ENCODE measurements at places on chromosomes 12 and 14. TPM values are rescaled to one million over a fixed set of nuclear protein-coding genes. Genes with fewer than 3 reads are reported as not detected.

CLEC4D gene
- not detected for total RNA-seq

PZP gene
- total RNA-seq, result not detected

CGRRF1 gene
- total RNA-seq, result 13.7 TPM

AQP6 gene
- total RNA-seq, result not detected

RND1 gene
- total RNA-seq, result not detected

KLRB1 gene
- not detected for total RNA-seq

NUBPL gene
- total RNA-seq, result 9.3 TPM

DNA sequence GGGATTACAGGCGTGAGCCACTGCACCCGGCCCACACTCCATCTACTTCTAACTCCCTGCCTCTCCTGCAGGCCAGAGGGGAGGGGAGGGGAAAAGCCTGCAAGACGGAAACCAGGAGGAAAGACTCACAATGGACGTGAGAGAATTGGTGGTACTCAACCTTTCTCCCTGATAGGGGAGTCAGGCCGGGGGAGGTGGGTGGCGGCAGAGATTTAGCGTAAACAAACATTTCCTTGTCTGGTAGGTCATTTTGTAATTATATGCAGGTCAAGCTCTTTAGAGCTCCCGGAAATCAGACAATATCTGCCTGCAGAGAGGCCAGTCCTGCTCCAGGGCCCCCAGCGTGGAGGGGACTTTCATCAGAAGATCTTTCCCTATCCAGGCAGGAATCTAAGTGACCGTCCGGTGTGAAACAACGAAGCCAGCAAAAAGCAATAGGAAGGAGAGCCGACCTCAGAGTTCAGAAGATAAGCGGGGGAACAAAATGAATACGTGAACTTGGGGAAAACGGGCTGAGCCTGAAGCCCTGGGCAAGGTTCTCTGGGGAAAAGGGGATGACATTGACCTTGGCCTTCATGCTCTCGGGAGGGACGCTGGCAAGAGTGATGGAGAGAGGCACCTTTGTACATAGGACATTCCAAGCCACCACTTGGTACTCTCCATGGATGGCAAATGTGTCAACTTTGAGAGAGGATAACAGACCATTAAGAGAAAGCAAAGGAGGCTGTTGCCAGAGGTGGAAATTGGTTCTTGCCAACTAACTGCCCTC is 62.3 kb downstream of the SPRING1 start:
- DNase-seq, result no peak

- DNase-seq, result peak; percentile 74
These were observed 9.5 kb downstream of the HHIPL1 start for GRCh38 chr14:99654235-99654985.

- no peak for DNase-seq
These were observed 11.3 kb downstream of the ESPL1 start for GRCh38 chr12:53279283-53279869.

GRCh38 chr12:51941604-51942003 is 9.9 kb upstream of the ACVR1B start:
- no peak for DNase-seq

- DNase-seq, result no peak
These were observed 97.7 kb downstream of the SETD3 start for GRCh38 chr14:99382781-99383471.

DNA sequence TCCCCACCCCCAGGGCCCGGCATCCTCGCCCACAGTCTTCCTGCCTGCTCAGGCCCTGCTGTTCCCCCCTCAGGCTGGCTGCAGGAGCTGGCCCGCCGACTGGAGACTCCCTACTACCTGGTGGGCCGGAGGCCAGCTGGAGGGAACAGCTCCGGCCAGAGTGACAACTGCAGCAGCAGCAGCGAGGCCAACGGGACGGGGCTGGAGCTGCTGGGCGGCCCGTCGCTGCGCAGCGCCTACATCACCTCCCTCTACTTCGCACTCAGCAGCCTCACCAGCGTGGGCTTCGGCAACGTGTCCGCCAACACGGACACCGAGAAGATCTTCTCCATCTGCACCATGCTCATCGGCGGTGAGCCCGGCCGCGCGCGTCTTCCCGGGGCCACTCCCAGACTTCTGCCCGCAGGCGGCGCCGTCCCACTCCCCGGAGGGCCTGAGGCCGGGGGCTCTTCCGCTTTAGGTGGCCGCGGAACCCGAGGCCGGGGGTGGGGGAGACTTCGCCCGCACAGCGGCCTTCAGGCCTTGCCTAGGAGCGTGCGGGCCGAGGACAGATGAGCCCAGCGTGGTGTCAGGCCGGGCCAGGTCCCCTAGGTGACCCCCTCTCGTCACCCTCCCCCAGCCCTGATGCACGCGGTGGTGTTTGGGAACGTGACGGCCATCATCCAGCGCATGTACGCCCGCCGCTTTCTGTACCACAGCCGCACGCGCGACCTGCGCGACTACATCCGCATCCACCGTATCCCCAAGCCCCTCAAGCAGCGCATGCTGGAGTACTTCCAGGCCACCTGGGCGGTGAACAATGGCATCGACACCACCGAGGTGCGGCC is 10.2 kb downstream of the KCNH3 start:
- no peak for DNase-seq

DNA sequence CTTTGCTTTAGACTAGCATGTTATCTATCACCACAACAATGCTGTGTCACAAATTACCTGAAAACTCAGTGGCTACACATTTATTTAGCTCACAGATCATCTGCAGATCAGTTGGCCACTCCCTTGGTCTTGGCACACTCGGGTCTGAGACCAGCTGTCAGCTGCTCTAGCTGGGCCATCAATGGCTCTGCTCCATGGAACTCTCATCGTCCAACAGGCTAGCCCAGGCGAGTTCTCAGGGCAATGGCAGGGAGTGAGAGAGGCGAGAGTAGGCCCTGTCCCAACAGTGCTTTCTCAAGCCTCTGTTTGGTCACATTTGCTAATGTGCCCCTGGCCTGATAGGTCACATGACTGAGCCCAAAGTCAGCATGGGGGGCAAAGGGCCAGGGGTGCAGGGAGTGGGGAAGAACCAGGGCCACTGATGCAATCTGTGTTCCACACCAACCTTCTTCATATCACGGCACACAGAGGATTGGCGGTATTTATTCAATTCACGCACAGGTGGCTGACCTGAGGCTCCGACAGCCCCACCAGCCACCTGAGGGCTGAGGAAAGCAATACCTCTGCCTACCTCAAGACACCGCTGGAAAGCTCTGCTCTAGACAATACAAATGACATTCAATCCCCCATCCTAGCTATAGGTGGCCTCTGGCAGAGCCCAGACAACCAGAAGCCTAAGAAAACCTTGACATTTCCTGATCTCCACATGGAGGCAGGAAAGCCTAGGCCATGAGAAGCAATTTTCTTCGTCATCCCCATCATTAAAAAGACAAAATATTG is 82.5 kb downstream of the NT5DC3 start:
- peak; percentile 70 for DNase-seq

DNA sequence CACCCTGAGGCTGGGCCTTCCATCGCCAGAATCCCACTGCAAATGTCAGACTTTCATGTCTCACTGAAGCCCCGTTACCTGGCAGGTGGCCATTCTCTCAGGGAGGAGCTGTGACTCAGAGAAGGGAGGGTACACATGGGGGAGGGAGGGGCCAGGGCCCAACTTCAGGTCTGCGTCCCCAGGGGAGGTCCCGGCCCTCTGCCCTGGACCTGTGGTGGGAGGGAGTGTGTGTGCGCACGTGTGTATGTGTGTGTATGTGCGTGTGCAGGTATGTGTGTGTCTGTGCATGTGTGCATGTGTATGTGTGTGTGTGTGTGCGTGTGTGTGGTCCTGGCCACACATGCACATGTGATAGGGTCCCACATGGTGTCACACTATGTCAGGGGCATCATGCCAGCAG is 50.9 kb downstream of the MVK start:
- DNase-seq, result no peak

GRCh38 chr12:53172352-53172751 is 8.2 kb upstream of the ZNF740 start:
- DNase-seq, result peak; percentile 84

DNA sequence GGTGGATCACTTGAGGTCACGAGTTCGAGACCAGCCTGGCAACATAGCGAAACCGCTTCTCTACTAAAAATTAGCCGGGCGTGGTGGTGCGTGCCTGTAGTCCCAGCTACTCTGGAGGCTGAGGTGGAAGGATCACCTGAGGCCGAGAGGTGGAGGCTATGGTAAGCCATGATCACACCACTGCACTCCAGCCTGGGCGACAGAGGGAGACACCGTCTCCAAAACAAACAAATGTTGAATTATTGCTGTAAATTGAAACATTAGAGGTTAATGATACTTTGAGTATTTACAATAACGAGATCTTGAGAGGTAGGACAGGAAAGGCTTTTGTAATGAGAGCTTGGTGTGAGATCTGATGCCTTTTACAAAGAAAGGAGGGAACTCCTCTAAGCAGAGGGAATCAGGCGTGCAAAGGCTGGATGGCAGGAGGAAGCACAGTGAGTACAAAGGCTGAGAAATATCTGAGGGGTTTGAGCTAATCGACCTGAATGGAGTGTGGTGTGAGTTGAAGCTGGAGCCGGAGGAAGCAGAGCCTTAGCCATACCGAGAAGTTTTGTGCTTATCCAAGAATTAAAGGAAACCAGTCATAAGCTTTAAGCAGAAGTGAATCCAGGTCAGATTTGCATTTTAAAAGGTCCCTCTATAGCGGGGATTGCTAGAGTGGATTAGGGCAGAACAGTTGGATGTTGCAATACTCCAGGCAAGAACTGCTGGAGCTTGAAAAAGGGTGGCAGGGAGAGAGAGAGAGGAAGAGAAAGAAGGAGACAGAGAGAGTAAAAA is 1.1 kb downstream of the RHNO1 start:
- peak; percentile 12 for DNase-seq

GRCh38 chr12:5078423-5078822 is 34.7 kb downstream of the KCNA5 start:
- no peak for DNase-seq

GRCh38 chr14:36227802-36228201 is 51.3 kb upstream of the PTCSC3 start:
- no peak for DNase-seq

- no peak for DNase-seq
These were observed 33.0 kb upstream of the TSPAN9 start for GRCh38 chr12:3044141-3044630.

- DNase-seq, result no peak
These were observed 414 bp upstream of the ANKS1B start for GRCh38 chr12:99985129-99985570.

DNA sequence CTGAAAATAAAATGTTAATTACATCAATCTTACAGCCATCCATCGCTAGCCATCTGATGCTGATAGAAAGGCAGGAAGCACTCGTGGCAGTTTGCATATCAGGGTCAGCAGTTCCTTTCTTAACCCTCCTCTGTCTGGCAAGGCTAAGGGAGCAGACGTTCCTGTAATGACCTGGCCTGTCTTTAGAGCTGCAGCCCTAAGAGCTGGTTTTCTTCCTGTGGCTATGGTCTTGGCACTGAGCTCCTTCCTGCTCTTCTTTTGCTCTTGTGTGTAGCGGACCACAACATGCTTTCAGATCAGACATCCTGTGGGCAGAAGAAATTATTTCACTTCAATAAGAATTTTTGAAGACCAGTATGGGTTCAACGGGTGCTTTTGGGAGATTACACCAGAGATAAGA is 170.4 kb downstream of the DAD1 start:
- DNase-seq, result no peak

DNA sequence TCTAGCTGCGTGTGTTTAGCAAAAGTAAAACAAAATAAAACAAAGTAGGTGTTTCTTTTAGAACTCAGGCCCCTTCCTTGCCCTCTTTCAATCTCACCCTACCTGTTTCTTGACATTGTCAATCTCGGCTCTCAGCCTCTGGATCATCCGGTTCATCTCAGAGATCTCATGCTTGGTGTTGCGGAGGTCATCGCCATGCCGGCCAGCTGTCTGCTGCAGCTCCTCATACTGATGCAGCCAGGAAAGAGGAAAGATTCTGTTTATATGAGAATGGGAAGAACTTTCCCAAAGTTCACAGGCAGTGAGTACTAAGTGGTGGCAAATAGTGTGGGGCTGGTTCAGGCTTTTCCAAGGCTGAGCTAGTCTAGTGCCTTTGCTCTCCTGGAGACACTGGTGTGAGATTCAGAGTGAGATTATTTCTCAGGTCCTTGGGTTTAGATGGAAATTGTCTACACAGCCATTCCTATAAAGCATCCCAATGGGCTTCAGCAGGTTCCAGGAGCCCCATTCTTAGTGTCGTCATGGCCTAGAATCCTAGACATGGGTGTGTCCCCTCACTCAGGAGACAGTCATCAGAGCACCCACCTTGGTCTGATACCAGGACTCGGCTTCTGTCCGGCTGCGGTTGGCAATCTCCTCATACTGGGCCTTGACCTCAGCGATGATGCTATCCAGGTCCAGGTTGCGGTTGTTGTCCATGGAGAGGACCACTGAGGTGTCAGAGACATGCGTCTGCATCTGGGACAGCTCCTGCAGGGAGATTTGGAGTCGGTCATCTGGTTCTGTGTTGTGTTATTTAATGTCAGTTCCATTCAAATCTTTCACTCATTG is 3.0 kb downstream of the KRT5 start:
- DNase-seq, result no peak

DNA sequence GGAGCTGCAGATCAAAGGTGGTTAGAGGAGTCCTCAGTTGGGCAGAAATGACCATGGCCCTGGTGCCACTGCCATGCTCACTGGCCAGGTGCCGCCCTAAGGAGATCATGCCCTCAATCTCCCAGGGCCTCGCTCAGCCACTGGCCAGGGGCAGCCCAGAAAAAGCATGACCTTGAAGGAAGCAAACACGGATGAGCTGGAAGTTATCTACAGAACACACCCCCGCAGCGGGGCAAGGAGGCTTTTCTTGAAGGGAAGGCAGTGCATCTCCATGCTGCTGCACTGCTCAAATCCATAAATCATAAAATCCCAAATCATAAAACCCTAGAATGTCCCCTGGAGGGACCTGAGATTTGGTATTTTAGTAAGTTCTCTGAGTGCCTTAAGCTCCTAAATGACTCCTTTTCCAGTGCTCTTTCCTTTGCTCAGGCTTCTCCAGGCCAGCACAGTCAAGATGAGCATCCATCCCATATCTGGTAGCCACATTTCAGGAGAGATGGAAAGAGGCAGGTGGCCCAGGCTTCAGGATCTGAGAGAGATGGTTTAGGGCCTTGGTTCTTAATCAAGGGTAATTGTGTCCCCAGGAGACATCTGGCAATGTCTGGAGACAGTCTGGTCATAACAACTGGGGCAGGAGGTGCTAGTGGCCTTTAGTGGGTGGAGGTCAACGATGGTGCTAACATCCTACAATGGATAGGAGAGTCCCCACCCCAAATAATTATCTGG is 217.3 kb downstream of the RBM19 start:
- DNase-seq, result no peak

DNA sequence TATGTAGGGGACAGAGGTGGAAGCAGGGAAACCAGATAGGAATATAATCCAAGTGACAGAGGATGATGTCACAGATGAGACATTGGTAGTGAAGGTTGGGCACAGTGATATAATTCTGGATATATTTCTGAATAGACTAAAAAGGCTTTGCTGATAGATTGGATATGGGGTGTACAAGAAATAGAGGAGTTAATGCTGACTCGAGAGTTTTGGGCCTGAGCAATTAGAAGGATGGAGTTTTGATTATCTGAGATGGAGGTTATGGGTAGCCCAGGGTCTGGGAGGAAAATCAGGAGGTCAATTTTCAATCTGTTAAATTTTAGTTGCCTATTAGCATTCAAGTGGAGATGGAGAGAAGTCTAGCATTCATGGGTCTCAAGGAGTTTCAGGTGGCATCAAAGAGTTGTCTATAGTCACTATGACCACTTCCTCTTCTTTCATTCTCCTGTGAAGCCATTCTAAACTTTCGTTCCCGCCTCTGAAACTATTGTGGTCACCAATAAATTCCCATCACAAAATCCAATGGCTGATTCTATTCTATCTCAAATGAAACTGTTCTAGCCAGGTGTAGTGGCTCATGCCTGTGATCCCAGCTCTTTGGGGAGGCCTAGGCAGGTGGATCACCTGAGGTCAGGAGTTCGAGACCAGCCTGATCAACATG is 10.6 kb upstream of the ANO6 start:
- DNase-seq, result no peak

Measured in myocyte (in vitro differentiated cells).